ENCODE measurements at places on chromosomes 6 and 20.

DNA sequence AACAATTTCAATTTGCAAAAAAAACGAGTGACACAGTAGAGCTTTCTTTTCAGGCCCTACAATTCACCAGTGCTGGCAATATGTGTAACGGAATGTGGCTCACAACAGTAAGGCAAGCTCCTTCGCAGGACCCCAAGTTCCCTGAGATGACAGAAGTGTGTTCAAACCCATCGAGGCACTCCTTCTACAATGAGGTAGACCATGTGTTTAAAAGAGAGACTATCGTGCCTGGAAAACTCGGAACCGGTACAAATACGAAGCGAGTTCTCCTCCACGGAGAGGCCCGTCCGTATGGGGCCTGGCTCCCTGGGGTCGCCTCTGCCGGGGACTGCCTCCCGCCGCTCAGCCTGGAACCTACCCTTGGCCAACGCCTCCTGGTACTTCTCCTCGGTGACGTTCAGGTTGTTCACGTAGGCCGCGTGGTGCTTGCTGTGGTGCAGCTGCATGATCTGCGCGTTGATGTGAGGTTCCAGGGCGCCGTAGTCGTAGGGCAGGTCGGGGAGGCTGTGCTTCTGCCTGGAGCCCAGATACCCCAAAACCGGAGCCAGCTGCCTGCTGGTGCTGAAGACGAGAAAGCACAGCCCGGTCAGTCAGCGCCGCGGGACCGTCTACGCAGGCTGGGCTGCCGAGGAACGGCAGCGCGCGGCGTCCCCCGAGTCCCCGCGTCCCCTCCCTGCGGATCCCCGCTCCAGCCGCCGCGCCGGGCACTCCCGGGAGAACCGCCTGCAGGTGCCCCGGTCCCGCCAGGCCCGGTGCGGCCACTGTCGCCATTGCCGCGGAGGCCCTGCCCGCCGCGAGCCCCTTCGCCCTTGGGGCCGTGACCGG is 526 bp downstream of the SOD2 start:
- DNase-seq, result peak; percentile 51

- peak; percentile 57 for DNase-seq
Observed at GRCh38 chr6:4008324-4009047, 70.5 kb downstream of the FAM217A start.

- DNase-seq, result no peak
Observed at GRCh38 chr6:121959501-121959900, 440.0 kb upstream of the HSF2 start.

DNA sequence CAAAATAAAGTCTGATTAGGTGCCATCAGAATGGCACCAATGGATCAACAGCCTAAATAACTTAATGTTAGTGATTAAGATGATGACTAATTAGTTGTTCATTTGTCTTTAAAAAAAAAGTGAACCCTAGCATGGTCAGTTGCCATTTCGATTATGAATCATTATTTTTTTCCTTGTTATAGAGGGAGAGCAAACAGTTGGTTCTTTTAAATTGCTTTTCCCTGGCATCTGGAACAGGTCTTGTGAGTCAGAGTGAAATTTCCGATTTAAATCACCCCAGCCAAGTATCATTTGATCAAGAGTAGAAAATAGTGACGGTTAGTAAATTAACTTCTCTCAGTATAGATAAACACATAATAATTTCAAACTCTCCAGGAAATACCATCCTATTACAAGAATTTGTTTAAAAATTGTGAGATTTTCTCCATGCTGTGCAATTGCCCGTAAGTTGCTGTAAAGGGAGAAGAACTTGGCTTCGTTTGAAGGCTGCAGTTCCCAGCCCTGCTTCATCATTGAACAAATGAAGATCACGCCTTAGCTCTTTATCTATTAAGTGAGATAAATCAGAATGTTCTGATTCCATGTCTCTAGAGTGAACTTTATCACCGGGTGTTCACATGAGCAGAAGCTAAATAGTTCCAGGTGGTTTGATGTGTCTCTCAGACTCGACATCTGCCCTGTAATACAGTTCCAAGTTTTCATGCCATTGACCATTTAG is 741.3 kb downstream of the DOK5 start:
- no peak for DNase-seq

GRCh38 chr6:100924534-100925227 is 43.6 kb upstream of the ASCC3 start:
- no peak for DNase-seq

DNA sequence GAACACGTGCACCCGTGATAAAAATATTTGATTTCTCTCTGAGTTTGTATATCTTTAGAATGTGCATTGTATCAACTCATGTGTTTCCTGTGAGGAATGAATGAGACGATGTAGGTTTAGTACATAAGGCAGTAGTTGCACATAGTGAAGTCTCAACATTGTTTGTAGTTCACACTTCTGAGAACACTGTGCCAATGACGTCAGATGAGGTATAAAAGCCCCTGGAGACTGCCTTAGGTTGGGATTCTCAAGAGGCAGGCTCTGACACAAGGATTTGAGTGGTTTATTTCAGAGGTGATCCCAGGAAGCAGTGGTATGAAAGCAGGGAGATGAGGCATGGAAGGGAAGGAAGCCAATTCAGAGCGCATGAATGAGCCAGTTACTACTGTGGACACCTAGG is 2.6 kb upstream of the NKAIN2 start:
- DNase-seq, result no peak

DNA sequence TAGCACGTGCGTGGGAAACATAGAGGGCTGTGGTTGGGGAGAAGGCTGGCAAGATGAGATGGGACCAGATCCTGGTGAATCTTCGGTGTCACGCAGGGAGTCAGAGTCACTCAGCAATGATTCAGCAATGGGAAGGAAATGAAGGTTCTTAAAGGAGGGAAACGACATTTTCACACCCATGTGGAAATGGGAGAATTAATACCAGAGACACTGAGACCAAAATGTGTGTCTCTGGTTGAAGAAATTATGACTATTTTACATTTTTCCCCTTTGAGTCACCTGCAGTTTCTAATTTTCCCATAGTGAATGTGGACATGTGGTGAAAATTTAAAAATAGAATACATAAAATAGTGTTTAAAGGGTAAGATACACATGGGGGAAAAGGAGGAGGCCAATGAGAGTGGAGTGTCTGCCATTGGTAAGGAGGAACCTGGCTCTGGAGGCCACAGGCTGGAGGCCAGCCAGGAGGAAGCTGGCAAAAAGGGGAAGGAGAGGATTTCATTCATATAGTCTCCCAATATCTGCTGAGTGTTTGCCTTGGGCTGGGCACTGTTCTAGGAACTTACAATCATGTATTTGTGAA is 17.5 kb downstream of the NRN1 start:
- no peak for DNase-seq

DNA sequence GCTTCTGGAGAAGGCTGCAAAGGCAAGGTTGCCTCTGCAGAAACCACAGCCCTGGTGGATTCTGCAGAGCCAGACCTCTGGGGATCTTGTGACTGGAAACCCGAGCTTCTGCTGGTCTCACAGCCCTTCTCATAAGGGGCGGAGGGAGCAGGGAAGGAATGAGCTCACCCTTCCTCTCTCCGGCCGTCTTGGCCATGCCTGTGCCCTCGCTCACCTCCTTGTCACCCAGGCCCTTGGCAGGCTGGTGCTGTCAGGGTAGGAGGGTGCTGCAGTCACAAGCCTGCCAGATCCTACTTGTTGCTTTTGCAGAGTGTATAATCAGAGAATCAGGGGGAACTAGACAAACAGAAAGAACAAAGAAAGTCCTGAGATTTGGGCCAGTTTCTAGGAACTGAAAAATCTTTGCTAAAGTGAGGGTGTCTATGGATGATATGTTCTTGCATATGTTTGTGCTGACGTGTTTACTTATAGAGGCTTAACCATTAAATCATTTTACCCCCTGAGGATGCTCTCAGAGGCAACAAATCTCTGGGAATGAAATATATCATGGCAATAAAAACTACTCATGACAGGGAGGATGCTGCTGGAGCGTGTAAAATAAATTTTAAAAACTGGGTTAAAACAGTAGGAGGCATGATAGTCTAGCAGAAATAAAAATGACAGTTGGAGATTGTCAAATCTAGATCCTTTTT is 244.9 kb upstream of the SOX4 start:
- no peak for DNase-seq

DNA sequence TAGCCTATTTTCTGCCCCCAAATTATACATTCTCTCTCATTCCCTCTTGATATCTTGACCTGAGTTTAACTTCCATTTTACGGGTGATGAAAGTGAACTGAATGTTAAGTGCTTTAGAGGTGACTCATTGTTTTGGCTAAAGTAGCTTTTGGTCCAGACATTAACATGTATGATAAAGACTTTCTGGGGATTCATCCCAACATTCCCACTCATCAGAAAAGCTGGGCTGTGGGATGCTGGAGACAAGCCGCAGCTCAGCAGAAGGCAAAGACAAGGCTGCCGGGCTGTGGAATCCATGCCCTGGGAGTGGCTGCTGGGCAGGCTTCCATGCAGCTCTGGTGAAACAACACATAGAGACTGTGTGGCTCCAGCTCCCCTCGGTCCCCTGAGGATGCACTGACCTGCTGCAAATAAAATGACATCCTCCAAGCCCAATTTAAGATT is 89.9 kb upstream of the SYNDIG1 start:
- DNase-seq, result no peak

DNA sequence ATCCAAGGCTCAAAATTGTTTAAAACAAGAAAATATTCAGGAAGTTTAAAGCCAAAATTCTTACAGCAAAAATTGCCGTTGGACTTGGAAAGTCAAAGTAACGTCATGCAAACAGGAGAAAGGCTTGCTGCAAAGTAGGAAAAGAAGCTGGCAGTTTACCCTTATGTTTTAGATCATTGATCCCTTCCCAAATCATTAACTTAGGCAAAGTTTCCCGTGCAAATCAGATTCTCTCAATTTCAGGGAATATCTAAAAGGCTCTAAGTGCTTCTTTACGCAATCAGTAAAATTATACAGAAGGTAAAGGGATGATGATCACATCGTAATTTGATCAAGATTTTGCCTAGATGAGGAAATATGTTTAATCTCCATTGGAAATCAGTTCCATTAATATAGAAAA is 197.5 kb downstream of the ALDH8A1 start:
- no peak for DNase-seq

GRCh38 chr6:97059473-97059872 is 134.9 kb downstream of the KLHL32 start:
- peak; percentile 35 for DNase-seq

DNA sequence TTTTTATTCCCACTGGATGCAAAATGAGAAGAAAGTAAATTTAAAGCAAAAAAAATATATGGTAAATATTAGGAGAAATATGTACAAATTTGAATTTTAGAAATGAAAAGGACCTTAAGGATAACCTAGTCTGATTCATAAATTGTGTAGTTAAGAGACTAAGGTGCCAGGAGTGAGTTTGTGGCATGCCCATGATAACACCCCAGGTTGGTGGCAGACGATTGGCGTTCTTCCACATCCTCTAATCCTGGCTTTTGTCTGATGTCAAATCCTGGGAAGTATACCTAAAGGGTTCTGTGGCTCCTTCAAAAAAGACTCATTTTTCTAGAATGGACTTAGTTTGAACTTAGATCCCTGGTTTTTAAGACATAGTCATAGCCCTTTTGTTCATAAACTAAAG is 62.2 kb downstream of the SAMD5 start:
- DNase-seq, result no peak

DNA sequence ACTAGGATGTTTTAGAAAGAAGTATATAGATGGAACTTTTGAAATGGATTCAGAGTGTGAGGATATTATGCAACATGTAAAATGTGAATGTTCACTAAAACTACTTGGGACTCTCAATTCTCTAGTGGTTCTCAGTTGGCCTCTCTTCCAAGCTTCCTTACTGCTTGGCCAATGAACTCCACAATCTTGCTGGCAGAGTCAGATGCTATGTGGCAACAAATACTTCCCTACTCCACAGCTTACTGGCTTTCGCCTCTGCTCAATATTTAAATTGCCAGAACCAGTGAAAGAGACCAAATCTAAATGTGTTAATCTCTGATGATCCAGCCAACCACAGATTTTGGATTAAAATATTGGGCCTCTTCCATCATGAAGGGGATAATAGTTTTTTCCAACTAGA is 138.4 kb downstream of the HTR1B start:
- no peak for DNase-seq

DNA sequence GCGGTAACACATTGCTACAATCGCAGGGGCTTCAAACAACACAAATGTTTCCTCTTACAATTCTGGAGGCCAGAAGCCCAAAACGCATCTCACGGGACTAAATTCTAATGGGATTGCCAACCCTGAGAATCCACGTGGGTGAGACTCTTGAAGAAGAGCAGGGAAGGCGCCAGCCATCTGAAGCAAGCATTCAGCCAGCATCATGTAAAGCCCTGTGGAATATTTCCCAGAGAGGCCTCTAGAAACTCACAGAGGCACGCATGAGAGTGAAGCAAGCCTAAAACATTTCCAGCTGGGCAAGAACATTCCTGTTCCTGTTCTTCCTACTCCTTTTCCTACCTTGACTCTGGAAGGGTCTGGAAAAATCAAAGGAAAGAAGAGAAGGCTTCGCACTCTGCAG is 19.6 kb upstream of the FNDC1 start:
- no peak for DNase-seq

DNA sequence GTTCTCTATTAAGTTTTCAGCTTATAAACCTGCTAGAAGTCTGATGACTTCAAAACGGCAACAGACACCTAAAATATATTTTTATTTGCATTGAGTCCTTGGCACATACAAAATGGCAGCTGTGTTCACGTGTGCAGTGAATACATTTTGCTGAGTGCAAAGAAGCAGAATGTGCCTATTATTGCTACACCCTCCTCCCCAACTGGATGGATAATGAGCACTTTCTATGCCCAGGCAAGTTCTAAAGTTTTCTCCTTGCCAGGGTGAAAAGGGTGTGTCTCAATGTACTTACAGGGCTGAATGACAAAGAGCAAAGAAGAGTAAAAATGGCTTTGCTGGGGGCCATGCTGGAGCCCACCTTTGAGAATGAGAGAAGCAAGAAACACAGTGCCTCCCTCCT is 4.0 kb upstream of the FERMT1 start:
- no peak for DNase-seq

- DNase-seq, result no peak
Observed at GRCh38 chr6:32815115-32815514, 1.7 kb downstream of the HLA-DOB start.

GRCh38 chr6:54730767-54731630 is 115.6 kb upstream of the FAM83B start:
- DNase-seq, result no peak

DNA sequence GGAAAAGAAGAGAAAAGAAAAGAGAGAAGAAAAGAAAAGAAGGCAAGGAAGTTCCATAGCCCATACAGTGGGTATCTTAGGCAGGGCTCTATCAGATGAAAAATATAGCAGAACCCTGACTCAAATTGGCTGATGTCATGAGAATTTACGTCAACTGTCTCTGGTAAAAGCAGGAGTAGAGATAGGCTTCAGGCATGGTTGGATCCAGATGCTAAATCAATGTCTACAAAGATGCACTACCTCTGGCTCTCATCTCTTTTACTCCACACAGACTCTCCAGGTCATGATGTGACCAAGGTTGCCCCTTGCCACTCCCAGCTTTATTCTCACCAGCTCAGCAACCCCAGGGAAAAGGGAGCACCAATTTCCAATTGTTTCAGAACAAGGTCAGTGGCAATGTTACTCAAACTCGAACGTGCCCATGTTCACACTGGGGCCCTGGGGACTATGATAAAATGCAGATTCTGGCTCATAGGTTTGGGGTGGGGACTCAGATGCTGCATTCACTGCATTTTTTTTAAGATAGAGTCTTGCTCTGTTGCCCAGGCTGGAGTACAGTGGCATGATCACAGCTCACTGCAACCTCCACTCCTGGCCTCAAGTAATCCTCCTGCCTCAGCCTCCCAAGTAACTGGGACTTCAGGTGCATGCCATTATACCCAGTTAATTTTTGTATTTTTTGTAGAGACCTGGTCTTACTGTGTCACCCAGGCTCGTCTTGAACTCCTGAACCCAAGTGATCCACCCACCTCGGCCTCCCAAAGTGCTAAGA is 33.4 kb upstream of the PTGIS start:
- DNase-seq, result no peak

Data from CD4-positive, alpha-beta T cell treated with Interleukin-15 for 4 hours (primary cell).